ENCODE measurements at places on chromosomes 13 and 19.

DNA sequence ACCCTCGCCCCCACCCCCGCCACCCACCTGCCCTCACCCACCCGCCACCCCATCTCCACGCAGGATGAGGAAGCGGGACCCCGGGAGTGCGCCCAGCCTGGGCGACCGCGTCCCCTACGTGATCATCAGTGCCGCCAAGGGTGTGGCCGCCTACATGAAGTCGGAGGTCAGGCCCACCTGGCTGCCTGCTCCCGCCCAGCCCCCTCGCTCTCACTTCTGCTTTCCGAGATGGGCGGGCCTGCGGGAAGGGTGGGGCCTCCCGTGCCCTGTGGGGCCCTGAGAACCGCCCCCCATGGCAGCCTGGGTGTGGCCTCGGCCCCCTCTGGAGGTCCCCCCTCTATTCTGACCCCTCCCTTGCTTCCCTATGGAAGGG is 3.1 kb upstream of the SPIB start:
- no peak for DNase-seq

DNA sequence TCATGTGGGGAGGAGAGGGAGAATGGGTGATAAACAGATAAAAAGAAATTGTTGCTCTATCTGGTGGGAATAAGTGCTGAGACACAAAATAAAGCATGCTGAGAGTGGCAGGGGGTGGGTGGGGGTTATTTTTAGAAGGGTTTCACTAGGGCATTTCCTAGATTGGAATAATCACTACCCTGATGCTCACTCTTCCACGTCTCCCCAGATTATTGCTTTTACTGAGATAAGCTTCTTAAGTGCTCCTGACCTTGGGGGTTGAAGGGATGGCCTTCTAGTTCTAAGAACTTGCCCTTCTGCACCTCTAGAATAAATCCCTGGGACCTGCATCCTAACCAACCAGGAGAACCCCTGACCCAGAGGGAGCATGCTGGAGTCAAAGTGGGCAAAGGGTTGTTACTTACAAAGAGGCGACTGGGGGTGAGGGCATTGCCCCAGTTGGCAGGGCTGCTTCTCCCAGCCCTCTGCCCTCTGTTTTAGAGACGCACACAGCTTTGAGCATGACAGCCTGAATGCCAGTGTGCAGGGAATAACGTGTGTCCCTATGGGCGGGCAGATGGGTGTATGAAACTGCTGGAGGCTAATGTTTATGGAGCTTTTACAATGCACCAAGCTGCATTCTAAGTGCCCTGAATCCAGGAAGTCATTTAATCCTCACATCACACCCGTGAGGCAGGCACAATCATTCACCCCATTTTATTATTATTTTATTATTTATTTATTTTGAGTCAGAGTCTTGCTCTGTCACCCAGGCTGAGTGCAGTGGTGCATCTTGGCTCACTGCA is 743 bp downstream of the RDH8 start:
- DNase-seq = no peak

- DNase-seq = peak; percentile 29
Observed at GRCh38 chr13:99845161-99845874, 126.2 kb downstream of the ZIC5 start.

- DNase-seq = no peak
Observed at GRCh38 chr19:20558011-20558410, 7.6 kb downstream of the ZNF737 start.

GRCh38 chr19:5683177-5683886 is 2.5 kb downstream of the HSD11B1L start:
- no peak for DNase-seq

All from NCI-H1694 (cell line).